ENCODE measurements at places on chromosomes 7 and 10.

DNA sequence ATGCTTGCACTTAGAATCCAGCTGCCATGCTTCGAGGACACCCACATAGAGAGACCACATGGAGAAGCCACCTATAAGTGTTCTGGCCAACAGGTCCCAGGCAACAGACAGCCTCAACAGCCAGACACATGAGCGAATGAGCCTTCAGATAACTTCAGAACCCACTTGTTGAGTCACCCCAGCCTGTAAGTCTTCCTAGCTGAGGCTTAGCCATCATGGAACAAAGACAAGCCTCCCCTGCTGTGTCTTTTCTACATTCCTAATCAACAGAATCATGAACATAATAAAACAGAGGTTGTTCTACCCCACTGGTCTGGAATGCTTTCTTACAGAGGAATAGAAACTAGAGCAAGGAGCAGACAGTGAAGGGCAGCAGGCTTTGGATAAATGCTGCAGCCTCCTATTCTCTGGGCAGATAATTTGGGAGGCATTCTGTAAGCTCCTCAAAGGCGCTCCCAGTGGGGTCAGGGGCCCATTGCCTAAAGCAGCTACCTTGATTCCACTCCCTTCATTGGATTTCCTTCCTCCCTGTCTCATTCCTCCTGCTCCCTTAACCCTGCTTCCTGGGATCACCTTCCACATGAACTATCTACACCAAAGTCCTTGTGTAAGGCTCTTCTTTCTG lies 4.6 kb downstream of the TLL2 start:
- no peak for DNase-seq

- no peak for DNase-seq
These were observed 21.2 kb downstream of the TECTB start for GRCh38 chr10:112304267-112304859.

- DNase-seq: no peak
These were observed 262.7 kb upstream of the PHYHIPL start for GRCh38 chr10:58913717-58914116.

DNA sequence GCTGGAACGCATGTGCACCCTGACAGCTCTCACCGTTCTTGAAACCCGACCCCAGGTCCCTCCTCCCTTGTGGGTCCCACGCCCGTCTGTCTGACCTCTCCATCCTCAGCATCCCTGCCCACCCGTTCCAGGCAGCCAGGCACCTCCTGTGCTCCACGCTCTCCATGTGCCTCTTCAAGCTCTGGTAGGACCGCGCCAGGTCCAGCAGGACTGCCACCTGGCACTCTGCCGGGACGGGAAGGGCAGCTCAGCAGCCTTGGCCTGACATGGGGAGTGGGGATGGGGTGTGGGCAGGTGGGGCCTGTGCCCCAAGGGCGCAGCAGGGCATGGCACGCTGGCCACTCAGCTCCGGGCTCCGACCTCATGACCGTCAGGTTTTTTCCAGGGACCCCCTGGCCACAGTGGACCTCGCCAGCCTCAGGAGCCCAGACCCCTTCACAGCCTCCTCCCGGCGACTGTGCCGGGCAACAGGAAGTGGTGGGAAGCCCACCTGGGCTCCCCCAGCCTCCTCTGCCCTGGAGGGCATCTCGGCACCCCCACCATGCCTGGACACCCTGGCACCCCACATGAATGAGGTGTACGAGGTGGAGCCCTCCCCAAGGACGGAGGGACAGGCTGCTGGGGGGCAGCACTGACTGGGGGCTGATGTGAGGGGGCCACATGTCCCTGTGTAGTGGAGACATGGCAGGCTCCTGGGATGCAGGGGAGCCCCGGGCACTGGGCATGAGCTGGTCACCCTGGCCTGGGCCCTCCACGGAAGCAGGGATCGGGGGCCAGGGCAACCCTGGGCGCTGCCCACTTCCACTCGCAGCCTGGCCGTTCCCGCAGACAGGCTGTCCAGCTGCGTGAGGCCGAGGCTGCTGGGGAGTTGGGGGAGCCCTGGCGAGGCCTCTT lies 25.1 kb upstream of the NKX6-2 start:
- DNase-seq: no peak

DNA sequence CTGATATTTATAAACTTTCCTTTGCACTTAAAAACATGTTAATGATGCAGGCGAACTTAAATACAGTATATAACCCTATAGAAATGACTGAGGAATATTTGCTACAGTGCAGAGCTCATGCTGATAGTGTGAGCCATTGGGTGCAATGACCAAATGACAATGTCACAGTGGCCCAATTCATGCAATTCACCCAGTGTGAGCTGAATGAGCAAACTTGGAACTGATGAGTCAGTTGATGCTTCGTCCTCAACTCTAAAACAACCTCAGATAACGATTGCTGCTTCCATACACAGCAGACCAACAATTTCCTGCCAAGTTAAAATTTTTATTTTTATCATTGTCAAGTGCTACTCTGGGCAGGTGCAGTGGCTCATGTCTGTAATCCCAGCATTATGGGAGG lies 12.1 kb upstream of the ZC3HAV1L start:
- no peak for DNase-seq

DNA sequence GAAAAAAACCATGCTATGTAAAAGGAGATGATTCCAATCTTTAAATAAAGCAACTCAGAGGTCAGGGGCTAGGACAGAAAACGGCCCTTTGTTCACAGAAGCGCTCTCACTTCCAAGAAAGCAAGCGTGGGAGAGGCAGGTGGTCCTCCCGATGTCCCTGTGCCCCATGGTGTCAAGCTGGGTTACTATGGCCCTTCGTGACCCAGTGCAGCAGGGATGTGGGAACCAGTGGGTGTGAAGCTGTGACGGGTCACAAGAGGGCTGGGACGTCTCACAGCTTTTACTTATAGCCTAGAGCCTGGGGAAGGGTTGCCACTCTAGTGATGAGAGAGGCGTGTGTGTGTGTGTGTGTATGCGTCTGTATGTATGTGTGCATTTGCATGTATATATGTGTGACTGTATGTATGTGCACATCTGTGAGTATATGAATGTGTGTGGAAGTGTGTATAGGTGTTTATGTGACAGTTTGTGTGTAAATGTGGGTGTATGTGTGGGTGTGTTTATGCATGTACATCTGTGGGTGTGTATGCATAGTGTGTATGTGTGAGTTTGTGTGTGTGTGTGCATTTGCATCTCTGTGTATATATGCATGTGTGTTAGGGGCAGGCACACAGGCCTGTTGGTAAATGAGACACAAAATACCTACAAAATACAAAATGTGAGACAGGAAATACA lies 25.2 kb downstream of the HTRA1 start:
- DNase-seq: no peak

- no peak for DNase-seq
These were observed 12.0 kb upstream of the CRYGN start for GRCh38 chr7:151451626-151452571.

- DNase-seq: no peak
These were observed 15.5 kb upstream of the C10orf71 start for GRCh38 chr10:49283491-49283890.

- no peak for DNase-seq
These were observed 2.9 kb upstream of the ATP6V0E2 start for GRCh38 chr7:149870701-149871483.

- no peak for DNase-seq
These were observed 212.6 kb downstream of the PTPRN2 start for GRCh38 chr7:158375034-158375433.

GRCh38 chr10:133166504-133166827 lies 6.4 kb downstream of the KNDC1 start:
- DNase-seq: no peak

DNA sequence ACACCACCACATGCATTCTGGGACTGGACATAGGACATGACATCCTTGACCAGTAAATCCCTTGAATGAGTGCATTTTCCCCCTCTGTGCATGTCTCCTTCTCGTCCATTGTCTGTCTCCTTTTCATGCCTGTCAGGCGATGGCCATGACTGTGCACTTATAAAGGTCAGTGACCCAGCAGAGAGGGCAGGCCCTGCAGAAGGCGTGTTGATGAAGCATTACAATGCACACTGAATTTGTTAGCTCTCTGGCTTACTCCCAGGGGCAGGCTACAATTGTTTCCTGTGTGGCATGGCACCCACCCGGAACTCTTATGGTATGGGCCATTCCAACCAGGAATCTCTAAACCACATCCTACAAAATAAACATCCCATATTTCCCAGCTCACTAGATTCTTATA lies 71.1 kb downstream of the SAMD9 start:
- DNase-seq: no peak

- DNase-seq: no peak
These were observed 111.0 kb downstream of the TCF7L2 start for GRCh38 chr10:113061054-113061430.

DNA sequence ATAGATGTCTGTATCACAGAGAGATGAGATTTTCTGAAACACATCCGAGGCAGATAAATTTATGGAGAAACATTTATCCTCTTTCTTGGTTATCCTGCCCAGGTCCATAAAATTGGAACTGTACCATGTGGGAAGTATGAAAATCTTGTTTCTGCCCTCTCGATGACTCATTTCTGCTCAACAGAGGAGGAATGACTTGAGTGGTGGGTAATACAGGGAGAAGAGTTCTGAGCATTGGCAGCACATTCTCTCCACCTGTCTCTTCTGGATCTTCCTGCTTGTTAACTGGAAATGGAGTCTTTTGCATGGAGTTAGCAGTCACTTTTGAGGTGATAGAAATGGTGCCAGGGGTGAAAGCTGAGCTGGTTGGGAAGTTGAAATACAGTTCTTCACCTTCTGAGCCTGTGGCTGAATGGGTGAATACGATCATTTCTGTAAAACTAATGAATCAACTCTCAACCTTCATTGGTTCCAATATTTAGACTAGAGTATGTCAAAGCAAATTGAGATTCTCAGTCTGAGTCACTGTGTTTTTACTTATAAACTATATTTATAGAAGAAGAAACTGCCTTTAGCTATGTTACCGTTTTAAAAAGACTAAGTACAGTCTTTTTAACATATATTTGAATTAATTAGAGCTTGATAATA lies 945.5 kb downstream of the SORCS3 start:
- no peak for DNase-seq

- DNase-seq: no peak
These were observed 13.0 kb downstream of the AKAP9 start for GRCh38 chr7:91953618-91954017.

DNA sequence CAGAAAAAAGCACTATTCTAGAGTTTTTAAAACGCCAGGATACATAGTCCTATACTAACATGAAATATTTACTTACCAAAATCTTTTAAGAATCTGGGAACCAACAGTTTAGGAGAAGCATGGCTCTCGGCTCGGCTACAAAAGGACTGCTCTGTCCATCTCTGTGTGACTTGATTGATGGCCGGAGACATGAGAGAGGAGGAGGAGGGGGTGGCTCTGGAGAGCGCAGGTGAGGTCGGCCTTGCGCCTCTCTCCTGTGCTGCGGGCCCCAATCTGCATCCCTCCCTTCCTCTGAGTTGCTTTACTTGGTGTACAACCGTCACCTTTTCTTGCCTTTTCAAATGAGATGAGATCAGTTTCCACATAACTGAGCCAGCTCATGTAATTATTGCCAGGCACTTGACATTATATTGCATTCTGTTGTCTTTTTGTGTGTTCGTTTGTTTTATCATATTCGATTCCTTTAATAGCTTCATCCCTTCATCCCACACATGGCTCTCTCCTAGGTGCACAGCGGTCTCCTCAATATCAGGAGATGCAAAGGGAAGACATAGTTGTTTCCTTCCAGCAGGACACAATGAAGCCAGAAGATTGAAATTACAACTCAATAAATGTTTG lies 87.8 kb upstream of the KLF6 start:
- DNase-seq: no peak

GRCh38 chr10:130924138-130924819 lies 387.2 kb downstream of the TCERG1L start:
- DNase-seq: no peak

DNA sequence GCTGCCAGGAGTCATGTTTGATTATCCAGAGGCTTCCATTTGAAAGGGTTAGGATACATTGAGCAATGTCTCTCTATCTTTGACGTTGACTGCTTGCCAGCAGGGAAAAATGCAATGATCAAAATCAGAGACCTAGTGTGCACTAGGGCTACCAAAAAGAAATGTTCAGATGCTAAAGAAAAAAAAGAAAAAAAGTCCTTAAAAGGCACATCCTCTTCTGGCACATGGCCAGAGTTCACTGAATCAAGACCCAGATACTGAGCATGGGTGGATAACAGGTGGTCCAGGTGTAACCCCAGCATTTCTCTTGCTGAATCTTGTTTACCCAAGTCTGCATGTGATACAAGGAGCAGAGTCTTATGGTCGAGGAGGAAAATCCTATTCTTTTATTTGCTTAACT lies 899.3 kb downstream of the SORCS3 start:
- DNase-seq: no peak

- DNase-seq: no peak
These were observed 112.6 kb downstream of the AUTS2 start for GRCh38 chr7:69710768-69711438.

- DNase-seq: no peak
These were observed 214.4 kb downstream of the CCSER2 start for GRCh38 chr10:84542522-84543490.

GRCh38 chr7:23377134-23377533 lies 78.0 kb downstream of the MALSU1 start:
- DNase-seq: no peak

DNA sequence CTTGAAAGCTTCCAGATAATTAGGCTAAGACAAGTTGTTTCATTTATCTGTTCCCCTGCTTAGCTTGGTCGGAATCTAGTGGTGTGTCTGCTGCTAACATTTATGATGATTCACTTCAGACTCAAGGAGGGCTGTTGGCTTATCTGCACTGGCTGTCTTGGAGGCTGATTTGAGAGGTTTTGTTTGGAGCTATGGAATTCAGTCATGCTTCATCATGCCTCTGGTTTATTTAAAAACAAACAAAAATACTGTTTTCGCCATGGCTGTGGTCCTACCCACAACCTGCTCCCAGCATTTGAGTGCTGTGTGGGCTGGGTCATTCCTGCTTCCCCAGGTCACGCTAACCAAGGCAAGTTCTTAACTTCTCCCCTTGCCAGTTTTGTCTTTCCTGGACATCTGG lies 11.7 kb upstream of the ARPC1B start:
- no peak for DNase-seq

DNA sequence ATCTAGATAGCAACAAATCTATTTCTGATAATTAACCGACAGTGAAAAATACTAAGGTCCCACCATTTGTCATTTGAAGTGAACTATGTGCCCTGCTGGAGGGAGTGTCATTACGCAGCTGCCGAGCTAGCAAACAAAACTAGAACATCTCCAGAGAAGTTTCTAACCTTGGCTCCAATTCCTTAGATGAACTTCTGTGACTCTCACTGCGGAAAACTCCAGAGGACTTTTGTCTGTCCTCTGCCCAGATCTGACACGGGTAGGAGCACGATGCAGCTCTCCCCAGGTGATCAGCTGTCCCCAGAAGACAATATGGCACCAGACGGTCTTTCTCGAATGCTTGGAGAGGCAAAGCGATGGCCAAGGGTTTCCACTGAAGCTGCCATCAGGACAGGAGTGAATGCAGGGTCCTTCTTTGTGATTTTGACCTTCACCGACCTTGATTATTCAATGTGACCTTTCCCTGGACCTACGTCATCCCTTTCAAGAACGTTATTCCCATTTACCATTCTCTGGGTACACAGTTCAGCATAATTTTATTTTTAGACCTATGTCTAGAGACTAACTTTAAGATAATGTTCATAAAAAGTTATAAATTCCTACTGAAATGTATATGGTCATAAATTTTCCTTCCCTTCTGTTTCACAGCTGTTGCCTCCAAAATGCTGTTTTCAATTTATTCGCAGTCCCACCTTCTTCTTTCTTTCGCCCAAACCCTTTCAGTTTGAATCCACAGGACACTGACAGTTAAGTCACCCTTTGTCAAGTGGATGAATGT lies 116.7 kb upstream of the C7orf33 start:
- no peak for DNase-seq
